ENCODE measurements at places on chromosomes 3 and 15.

DNA sequence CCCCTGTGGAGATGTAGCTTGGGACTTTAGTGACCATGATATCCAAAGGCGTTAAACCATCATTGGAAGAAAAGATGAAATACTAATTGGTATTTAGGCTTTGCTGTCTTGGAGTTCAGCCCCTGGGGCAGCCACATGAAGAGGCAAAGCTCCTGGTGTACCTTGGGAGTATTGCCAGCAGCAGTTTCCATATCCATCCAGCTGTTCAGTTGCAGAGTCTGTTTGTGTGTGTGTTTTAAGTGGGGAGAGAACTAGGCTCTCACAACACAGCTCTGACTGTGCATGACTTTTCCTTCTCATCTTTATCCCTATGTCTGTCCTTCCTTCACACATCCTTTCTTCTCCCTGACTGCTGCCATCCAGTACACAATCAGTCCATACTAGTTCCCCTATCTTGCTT, 98.9 kb downstream of the CDIN1 start:
- no peak for DNase-seq

DNA sequence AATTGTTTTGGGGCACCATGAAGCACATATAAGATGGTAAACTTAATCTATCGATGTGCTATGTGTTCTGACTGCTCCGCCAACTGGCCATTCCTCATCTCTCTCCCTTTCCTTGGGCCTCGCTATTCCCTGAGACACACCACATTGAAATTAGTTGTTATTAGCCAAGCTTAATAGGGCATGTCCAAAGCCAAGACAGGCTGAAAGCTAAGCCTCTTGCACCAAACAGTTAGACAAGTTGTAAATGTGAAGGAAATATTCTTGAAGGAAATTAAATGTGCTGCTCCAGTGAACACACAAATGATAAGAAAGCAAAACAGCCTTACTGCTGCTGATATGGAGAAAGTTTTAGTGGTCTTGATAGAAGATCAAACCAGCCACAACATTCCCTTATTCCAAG, 39.3 kb downstream of the C2CD4A start:
- no peak for DNase-seq

- DNase-seq = no peak
Observed at GRCh38 chr3:39065197-39065596, 13.4 kb downstream of the WDR48 start.

GRCh38 chr3:154844863-154845262, 235.3 kb upstream of the MME start:
- peak; percentile 57 for DNase-seq

DNA sequence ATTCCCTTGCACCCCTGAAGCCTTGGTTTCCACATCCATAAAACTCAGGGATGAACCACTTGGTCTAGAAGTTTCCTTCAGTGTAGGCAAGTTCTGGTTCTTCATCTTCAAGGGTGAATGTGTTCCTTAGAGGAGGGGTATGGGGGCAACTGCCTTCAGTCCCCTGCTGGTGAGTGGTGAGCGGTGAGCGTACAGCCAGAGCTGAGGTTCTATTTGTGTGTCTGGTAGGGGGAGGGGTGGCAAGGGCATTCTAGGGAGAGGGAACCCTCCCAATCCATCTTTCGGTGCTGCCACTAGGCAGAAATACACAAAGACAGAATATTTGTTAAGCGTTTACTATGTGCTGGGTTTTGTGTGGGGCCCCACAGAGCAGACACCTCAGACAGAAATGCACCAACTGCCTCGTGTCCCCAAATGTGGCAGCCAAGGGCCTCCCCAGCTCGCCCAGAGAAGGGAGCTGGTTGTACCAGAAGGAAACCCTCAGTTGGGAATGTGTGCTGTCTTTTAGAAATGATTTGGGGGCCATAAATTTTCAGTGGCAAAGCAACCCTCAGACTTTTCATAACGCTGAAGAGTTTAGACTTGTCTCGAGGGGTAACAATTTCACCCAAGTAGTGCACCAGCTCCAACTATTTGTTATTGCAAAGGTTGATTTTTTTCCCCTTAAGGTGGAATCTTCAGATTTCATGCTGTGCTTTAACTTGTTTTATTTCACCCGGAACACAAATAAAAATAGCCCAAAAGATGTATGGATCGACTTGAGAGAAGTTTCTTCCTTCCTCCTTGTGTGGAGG, 137.6 kb downstream of the FBLN2 start:
- DNase-seq = no peak

DNA sequence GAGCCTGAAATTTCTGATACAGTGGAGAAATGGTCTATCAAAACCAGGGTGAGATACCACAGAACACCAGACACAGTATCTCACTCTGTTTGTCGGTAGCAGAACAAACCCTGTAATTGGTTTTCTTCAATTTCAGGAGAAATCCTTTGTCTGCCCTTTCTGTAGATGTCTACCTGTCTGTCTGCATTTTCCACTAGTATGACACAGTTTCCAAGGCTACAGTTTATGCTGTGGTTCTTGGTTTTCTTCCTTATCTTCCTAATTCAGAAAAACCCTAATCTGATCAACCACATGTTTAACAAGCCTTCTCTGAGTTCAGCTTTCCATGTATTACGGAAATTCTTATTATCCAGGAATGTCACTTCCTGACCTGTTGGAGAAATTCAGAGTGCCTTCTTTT, 70.8 kb downstream of the SCN11A start:
- no peak for DNase-seq

DNA sequence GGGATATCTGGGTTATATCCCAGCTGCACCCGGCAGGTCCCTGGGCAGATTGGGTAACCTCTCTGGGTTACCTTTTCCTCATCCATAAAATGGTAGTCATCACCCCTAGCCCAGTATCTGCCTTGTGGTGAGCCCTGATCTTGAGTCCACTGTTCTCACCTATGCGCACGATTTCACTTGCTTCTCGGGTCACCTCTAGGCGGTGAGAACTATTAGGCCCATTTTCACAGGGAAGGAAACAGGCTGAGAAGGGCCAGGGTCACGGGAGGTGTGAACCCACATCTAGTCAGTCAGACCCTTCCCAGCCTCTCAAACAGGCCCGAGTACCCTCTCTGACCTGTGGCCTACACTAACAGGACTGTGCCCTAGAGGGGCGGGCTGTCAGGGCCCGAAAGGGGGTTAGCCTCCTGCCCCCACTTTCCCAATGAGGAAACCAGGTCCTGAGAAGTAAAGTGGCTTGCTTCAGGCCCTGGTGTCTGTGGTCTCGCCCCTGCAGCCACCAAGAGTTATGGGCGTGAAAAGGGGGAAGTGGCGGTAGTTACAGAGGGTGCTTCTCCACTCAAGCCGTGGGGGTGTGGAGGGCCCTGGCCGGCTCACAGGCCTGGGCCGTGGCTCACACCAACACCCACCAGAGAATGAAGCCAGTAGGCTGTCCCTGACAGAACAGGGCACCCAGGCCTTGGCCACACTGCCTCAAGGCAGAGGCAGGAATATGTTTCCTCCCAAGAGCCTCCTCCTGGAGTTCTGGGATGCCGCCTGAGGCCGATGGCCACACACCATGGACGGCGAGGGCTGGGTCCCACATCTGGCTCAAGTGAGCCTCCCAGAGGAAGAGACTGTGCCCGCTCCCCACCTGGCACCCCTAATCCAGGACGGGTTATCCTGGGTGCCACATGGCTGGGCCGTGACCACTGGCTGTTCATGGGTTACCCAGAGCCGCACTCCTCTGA, 19.5 kb downstream of the PSTPIP1 start:
- no peak for DNase-seq

DNA sequence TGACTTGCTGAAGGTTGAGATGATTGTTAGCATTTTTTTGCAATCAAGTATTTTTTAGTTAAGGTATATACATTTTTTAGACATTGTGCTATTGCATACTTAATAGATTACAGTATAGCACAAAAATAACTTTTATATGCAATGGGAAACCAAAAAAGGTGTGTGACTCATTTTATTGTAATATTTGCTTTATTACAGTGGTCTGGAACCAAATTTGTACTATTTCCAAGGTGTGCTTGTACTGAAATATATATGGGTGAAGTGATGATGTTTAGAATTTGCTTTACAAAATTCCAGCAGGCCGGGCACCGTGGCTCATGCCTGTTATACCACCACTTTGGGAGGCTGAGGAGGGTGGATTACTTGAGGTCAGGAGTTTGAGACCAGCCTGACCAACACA, 29.1 kb upstream of the TBC1D23 start:
- no peak for DNase-seq

- DNase-seq = no peak
Observed at GRCh38 chr3:65995515-65995914, 43.2 kb downstream of the MAGI1 start.

- no peak for DNase-seq
Observed at GRCh38 chr3:143152043-143152442, 32.5 kb downstream of the CHST2 start.

- no peak for DNase-seq
Observed at GRCh38 chr3:142588703-142589102, 7.5 kb upstream of the PLS1 start.

- no peak for DNase-seq
Observed at GRCh38 chr15:98150084-98150483, 189.6 kb downstream of the ARRDC4 start.

Data from NCI-H1105 (cell line).